ENCODE measurements at places on chromosomes 4 and X. TPM values are rescaled to one million over a fixed set of nuclear protein-coding genes. Genes with fewer than 3 reads are reported as not detected.

Gene RELL1
- 53.2 TPM for total RNA-seq

Gene ERVMER34-1
- total RNA-seq: not detected

Gene TXK
- total RNA-seq: 0.26 TPM

Gene CXCL11
- total RNA-seq: not detected

Gene ARAF
- total RNA-seq: 23.7 TPM

Gene ATP10D
- total RNA-seq: 46.6 TPM

Gene MAGEA1
- not detected for total RNA-seq

Gene MAGEB1
- not detected for total RNA-seq

Gene NDNF
- total RNA-seq: 4.9 TPM

Gene MORC4
- 42.1 TPM for total RNA-seq

Gene EMCN
- total RNA-seq: 3.6 TPM

Gene CFAP47
- total RNA-seq: not detected

Gene MXRA5
- 0.65 TPM for total RNA-seq

Gene GLRA2
- total RNA-seq: not detected

Gene SPANXA2
- not detected for total RNA-seq

Gene XG
- 1.2 TPM for total RNA-seq

Gene PPP3CA
- total RNA-seq: 71.9 TPM

Gene CYBB
- total RNA-seq: not detected

Gene SCLT1
- total RNA-seq: 5.1 TPM

Gene PDZD4
- total RNA-seq: 0.33 TPM

Gene CFAP97
- 50.5 TPM for total RNA-seq

Gene STATH
- not detected for total RNA-seq

Gene LONRF3
- 0.65 TPM for total RNA-seq

Gene BEX5
- not detected for total RNA-seq

Gene GIMD1
- total RNA-seq: not detected

Gene YIPF7
- total RNA-seq: not detected

Gene GAGE2A
- not detected for total RNA-seq

Gene BMX
- 0.33 TPM for total RNA-seq
